Aorta (tissue), 5 donors: ENCODE measurements at places on chromosomes 11 and 22. TPM values are rescaled to one million over a fixed set of nuclear protein-coding genes. Genes with fewer than 3 reads are reported as not detected.

DNA sequence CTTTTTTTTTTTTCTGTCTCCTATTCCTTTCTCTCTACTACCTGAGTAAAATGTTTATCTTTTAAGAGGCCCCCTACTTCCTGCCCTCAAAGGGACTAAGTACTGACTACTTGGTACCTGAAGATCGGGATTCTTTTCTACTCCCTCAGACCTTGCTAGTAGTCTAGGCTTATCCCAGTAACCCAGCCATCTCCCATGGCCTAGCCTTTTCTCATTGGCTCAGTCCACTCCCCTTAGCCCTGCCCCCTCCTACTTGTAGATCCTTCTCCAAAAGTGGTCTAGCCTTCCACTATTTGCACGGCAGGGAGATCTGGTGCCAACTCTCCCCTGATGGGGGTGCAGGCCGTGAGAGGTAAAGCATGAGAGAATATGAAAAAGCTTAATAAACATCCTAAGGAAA, 133.7 kb downstream of the RCN1 start:
- no peaks in the 10 kb centered on the region for H3K36me3 ChIP-seq
- no peak for DNase-seq
- no peak overlapping the region for H3K27ac ChIP-seq
- peaks cover 3% of the 10 kb centered on the region for H3K27me3 ChIP-seq

DNA sequence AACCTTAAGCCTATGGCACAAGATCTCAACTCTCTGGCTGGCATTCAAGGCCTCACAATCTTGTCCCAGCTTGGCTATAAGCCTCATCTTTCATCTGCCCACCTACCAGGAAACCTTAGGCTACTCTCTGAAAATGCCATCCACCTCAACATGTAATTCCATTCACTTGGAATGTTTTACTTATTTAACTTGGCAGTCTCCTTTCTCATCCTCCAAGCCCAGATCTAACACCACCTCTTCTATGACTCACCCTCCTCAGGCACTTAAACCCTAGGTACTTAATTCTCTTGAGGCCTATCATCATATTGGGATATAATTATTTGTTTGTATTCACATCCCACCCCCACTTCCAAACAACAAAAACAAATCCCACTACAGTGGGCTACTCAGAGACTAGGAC, 15.0 kb downstream of the POGLUT3 start:
- peaks cover 10% of the 10 kb centered on the region for H3K36me3 ChIP-seq
- no peak overlapping the region for H3K27ac ChIP-seq
- no peaks in the 10 kb centered on the region for H3K4me1 ChIP-seq
- H3K27me3 ChIP-seq: no peaks in the 10 kb centered on the region
- no peak for DNase-seq
- no peak overlapping the region for H3K4me3 ChIP-seq

- no peaks in the 10 kb centered on the region for H3K27me3 ChIP-seq
- no peak for DNase-seq
- H3K36me3 ChIP-seq: no peaks in the 10 kb centered on the region
- H3K27ac ChIP-seq: no peak overlapping the region
Measured at GRCh38 chr11:19279451-19279850, 38.7 kb upstream of the E2F8 start.

- peak overlapping the region; percentile 59 for H3K27ac ChIP-seq
- no peaks in the 10 kb centered on the region for H3K27me3 ChIP-seq
- no peak for DNase-seq
- H3K36me3 ChIP-seq: no peaks in the 10 kb centered on the region
Measured at GRCh38 chr11:67562963-67563704, 20.5 kb upstream of the GSTP1 start.

DNA sequence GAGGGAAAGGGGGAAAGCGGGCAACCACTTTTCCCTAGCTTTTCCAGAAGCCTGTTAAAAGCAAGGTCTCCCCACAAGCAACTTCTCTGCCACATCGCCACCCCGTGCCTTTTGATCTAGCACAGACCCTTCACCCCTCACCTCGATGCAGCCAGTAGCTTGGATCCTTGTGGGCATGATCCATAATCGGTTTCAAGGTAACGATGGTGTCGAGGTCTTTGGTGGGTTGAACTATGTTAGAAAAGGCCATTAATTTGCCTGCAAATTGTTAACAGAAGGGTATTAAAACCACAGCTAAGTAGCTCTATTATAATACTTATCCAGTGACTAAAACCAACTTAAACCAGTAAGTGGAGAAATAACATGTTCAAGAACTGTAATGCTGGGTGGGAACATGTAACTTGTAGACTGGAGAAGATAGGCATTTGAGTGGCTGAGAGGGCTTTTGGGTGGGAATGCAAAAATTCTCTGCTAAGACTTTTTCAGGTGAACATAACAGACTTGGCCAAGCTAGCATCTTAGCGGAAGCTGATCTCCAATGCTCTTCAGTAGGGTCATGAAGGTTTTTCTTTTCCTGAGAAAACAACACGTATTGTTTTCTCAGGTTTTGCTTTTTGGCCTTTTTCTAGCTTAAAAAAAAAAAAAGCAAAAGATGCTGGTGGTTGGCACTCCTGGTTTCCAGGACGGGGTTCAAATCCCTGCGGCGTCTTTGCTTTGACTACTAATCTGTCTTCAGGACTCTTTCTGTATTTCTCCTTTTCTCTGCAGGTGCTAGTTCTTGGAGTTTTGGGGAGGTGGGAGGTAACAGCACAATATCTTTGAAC, 6.8 kb downstream of the MALAT1 start:
- H3K4me1 ChIP-seq: no peaks in the 10 kb centered on the region
- H3K4me3 ChIP-seq: peak overlapping the region; percentile 95
- DNase-seq: peak; percentile 50
- peak overlapping the region; percentile 80 for H3K27ac ChIP-seq

DNA sequence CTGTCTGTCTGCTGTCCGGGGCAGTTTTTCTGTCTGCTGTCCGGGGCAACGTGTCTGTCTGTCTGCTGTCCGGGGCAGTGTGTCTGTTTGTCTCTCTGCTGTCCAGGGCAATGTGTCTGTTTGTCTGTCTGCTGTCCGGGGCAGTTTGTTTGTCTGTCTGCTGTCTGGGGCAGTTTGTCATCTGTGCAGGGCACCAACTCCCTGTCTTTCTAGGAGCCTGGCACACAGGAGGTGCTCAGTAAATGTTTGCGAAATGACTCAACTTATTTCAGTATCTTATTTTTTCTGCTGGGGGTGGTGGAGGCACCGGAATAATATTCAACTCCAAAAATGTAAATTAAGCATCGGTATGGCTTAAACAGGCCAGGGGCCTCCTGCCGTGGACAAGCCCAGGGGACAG, 12.0 kb upstream of the TTLL12 start:
- no peaks in the 10 kb centered on the region for H3K27me3 ChIP-seq
- H3K4me3 ChIP-seq: no peak overlapping the region
- no peak for DNase-seq
- H3K4me1 ChIP-seq: no peaks in the 10 kb centered on the region

Gene SERPIND1
- 0.15 TPM for total RNA-seq

DNA sequence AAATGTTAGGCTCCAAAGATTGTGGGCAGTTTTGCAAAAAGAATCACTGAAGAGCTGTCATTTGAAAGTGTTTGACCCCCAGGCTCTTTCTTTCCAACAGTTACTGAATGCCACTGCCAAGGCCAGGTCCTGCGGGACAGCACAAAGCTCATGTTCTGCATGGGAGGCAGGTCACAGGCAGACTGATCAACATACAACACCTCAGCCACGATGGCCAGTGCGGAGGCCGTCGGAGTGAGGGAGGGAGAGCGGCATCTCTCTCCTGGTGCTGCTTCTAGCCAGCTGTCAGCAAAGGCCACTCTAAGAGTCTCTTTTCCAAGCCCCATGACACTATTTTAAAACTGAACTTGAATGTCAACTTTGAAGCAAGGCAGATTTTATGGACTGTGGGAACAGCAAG, 49.9 kb downstream of the ARFGAP3 start:
- peaks cover 10% of the 10 kb centered on the region for H3K36me3 ChIP-seq
- no peak for DNase-seq
- H3K4me1 ChIP-seq: peaks cover 2% of the 10 kb centered on the region
- no peak overlapping the region for H3K4me3 ChIP-seq
- H3K27me3 ChIP-seq: no peaks in the 10 kb centered on the region
- H3K27ac ChIP-seq: no peak overlapping the region

GRCh38 chr11:120067438-120068113, 70.3 kb downstream of the TRIM29 start:
- no peaks in the 10 kb centered on the region for H3K27me3 ChIP-seq
- H3K4me3 ChIP-seq: no peak overlapping the region
- DNase-seq: no peak
- H3K4me1 ChIP-seq: no peaks in the 10 kb centered on the region
- no peak overlapping the region for H3K27ac ChIP-seq

Gene EFCAB6
- 2.6 TPM for total RNA-seq

DNA sequence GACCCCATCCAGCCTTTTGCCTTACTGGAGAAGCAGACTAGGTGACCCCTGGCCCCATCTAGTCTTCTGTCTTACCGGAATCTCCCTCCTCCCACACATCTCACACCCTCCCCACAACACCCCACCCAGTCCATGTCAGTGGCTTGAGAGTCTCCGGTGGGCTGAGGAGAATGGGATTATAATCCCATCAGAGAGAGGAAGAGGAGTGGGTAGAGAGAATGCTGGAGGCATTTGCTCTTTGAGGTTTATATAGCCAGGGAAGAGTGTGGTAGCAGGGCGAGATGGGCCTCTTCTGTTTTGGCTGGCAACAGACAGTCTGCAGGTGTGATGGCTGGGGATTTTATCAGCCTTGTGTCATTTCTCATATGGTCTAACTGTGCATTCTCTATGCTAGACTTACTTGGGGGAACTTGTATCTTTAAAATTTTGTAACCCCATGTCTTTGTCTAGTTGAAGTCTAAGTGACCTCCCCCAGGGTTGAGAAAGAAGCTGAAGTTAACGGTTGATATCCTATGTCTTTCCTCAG, 50.3 kb downstream of the GRAMD1B start:
- H3K4me3 ChIP-seq: no peak overlapping the region
- H3K4me1 ChIP-seq: no peaks in the 10 kb centered on the region
- H3K27me3 ChIP-seq: no peaks in the 10 kb centered on the region
- no peaks in the 10 kb centered on the region for H3K36me3 ChIP-seq
- DNase-seq: no peak

DNA sequence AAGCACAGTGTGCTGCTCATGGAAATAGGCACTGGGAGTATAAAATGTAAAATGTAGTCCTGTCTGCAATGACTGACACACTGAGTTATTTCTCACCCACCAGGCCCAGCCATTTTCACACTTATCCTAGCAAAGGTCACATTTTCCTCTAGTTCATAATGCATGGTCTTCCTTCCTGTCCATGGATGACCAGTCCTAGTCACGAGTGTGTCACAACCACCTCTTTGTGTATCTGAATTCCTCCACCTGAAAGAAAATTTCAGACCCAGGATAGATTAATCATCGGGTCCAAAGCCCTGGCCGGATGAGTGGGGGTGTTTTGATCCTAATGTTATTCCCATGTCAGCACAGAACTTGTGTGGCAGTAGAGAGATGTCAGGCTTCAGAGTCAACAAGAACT, at the start of gene MRGPRX4:
Gene MRGPRX4 (plus strand): TSS at position 172 of the 400 bp plus-strand sequence. CDS start 420 bp downstream, outside the sequence.
- no peak within 1 kb of the TSS for H3K27ac ChIP-seq
- no peak for DNase-seq
- no peak within 1 kb of the TSS for H3K4me3 ChIP-seq

DNA sequence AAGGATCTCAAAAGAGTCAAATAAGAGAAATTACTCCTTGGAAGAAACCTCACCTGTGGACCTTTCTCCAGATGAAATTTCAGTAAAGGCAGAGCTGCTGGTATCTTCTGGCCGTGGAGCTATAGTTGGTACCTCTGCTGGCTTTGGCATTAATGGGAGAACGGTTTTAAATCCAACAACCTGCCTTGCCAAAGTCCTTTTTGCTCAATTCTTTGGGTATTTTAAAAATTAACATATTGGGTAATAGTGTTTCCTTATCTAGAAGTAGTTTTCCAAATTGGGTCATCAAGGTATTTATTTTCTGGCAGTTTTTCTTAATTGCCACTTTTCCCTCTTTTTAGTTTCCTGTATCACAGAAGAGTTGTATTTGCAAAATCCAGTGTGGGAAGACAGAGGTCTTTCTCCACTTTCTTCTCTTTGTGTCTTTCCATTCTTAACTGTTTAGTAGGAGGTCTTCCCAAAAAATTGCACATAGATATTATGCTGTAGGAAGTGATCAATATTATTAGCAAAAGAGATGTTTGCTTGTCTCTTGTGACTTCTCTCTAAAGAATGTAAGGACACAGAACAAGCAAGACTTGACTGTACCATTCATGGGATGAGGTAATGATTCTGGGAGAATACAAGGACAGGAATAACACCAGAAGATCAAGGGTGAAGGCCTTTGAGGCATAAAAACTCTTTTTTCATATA, at the start of gene SAA4:
Gene SAA4 (minus strand): TSS at position 139 of the 693 bp plus-strand sequence. CDS start 876 bp downstream, outside the sequence.
- no peaks in the 10 kb centered on the region for H3K27me3 ChIP-seq
- no peak within 1 kb of the TSS for H3K4me3 ChIP-seq
- no peaks in the 10 kb centered on the region for H3K4me1 ChIP-seq
- no peak for DNase-seq

Gene TMEM41B
- 28.8 TPM for total RNA-seq

- H3K27ac ChIP-seq: no peak overlapping the region
- H3K36me3 ChIP-seq: no peaks in the 10 kb centered on the region
- no peaks in the 10 kb centered on the region for H3K4me1 ChIP-seq
- no peak overlapping the region for H3K4me3 ChIP-seq
- DNase-seq: no peak
Measured at GRCh38 chr11:94243571-94244515, 60.5 kb upstream of the IZUMO1R start.

DNA sequence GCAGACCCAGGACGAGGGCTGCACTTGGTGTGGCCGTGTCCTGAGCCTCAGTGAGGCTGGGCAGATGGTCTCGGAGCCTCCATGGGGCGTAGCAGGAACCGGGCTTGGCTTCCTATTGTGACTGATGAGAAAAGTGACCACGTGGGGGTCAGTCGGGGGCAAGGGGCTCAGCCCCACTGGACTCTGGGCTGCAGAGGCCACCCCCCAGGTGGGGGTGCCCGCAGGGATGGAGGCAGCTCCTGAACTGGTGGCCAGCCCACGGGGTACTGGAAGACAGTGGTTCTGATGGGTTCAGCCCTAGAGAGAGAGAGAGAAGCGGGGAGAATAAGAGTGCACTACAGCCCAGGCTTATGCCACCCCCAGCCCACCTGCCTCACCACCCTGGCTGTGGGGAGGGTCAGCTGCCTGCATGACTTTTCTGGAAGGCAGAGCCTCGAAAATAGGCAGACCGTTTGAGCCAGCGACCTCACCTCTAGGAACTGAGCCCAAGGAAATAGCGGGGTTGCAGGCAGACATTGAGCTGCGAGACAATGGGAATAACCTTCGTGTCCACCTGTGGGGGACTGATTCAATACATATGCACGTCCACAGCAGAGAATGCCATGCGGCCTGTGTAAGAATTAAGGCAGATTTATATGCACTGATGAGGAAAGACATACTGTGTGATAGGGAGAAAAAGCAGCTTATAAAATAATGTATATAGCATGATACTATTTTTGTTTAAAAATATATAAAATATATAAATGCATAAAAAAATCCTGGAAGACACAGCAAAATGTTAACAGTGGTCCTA, 11.5 kb downstream of the CABP7 start:
- no peaks in the 10 kb centered on the region for H3K27me3 ChIP-seq
- H3K4me3 ChIP-seq: no peak overlapping the region
- no peaks in the 10 kb centered on the region for H3K4me1 ChIP-seq
- no peaks in the 10 kb centered on the region for H3K36me3 ChIP-seq
- DNase-seq: no peak

Gene GPR83
- total RNA-seq: 0.15 TPM

GRCh38 chr11:26806219-26806618, 84.4 kb upstream of the SLC5A12 start:
- H3K27ac ChIP-seq: no peak overlapping the region
- H3K36me3 ChIP-seq: no peaks in the 10 kb centered on the region
- peaks cover 3% of the 10 kb centered on the region for H3K4me1 ChIP-seq
- DNase-seq: no peak
